ENCODE measurements at places on chromosomes 3 and 15.

DNA sequence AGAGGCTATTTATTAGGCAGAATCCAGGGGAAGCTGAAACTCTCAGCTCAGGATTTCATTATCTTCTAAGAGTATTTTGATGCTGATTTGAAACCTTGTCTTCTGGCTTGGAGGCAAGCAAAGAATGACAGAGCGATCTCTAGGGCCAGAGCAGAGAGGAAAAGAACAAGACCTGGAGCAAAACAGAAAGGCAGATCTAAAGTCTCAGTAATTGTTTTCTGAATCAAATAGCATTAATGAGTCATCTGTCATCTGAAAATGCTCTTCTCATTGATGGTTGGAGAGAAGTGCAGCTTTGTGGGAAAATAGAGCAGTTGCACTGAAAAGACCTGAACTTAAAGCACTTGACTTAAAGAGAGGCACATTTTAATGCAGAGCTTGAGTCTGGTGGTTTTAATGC is 385.9 kb downstream of the RAP2B start:
- no peak for DNase-seq

GRCh38 chr3:131386429-131387165 is 5.0 kb downstream of the NUDT16 start:
- DNase-seq = no peak

GRCh38 chr3:46749129-46749528 is 31.5 kb upstream of the PRSS50 start:
- DNase-seq = no peak

GRCh38 chr3:99952306-99952705 is 134.6 kb downstream of the CMSS1 start:
- DNase-seq = no peak

DNA sequence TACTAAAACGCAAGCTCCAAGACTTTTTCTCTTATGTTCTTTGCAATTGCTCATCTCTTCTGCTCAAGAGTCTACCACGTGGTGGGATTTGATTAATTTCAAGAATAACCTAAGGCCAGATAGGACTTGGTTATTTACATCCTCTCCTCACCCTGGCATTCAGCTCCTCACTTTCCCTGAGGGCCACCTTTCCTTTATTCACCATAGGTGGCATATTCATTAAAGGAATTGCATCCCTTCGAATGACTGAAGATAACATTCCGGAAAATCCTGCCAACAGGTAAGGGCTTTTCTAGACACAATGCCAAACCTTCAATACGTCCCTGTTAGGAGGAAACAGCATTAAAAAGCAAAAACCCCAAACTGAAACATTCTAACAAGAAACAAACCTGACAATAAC is 220.0 kb upstream of the KBTBD8 start:
- no peak for DNase-seq

DNA sequence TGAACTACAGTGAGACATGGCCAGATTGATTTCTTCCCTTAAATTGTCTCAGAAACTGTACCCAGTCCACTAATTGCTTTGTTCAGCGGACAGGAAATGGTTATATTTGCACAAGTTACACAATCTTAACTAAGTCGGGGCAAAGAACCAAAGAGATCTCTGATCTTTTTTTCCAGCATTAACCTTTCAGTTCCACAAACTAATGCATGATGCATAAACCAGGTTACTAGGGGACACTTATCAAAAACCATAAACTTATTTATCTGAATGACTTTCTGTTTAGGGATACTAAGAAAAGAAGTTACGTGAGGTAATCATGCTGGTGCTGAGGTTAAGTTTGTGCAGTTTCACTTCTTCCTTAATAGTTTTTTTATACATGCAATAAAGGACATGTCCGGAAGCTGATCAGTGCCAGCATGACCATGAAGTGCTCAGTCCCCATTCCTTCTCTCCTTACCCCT is 22.4 kb downstream of the FNDC3B start:
- no peak for DNase-seq

- no peak for DNase-seq
These were observed 33.4 kb downstream of the CLDN1 start for GRCh38 chr3:190288836-190289235.

DNA sequence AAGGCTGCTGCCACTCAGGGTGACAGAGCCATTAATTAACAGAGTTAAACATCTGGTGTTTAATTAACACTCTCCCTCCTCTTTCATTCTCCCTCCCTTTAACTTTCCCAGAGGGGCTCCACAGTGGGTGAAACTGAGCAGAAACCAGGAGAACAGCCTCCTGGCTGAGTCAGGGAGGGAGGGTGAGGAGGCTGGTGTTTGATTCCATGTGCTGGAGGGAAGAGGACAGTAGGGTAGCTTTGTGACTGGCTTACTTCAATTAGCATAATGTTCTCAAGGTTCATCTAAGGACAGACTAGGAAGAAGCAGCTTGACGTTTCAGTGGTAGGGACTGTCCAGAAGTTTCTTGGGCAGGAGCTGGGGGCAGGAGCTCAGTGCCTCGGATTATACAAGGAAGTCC is 62.8 kb downstream of the SEMA5B start:
- DNase-seq = no peak

DNA sequence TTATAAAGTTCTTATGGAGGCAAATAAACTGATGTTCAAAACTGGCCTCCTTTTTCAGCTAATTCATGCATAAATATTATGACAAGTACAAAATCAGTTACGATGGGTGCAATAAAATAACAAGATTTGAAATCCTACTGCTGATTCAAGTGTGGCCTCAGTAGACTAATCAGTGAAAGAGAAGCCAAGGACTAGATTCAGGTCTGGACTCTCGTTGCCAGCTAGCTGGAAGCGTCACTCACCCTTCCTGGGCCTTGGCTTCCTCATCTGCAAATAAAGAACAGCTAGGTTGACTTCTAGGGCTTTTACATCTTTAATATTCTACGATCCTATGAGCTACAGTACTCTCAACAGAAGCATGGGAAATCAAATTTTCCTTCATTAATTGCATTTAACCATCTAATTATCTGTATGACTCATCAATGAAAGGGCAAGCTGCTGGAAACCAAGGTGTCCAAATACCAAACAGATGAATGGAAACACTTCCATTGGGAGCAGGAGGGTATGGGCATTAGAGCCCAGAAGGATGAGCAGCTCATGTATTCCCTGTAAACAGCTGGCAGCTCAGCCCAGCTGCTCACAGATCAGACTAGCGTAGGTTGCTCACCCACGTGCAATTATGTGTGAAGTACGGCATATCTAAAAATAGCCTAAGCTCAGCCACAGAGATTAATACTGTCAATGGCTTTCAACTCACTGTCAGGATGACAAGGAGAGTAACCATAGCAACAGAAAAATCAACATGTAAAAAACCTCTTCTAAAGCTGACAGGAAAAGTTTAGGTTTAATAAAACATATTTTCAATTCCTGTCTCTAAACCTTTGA is 294.8 kb downstream of the PLCL2 start:
- DNase-seq = no peak

DNA sequence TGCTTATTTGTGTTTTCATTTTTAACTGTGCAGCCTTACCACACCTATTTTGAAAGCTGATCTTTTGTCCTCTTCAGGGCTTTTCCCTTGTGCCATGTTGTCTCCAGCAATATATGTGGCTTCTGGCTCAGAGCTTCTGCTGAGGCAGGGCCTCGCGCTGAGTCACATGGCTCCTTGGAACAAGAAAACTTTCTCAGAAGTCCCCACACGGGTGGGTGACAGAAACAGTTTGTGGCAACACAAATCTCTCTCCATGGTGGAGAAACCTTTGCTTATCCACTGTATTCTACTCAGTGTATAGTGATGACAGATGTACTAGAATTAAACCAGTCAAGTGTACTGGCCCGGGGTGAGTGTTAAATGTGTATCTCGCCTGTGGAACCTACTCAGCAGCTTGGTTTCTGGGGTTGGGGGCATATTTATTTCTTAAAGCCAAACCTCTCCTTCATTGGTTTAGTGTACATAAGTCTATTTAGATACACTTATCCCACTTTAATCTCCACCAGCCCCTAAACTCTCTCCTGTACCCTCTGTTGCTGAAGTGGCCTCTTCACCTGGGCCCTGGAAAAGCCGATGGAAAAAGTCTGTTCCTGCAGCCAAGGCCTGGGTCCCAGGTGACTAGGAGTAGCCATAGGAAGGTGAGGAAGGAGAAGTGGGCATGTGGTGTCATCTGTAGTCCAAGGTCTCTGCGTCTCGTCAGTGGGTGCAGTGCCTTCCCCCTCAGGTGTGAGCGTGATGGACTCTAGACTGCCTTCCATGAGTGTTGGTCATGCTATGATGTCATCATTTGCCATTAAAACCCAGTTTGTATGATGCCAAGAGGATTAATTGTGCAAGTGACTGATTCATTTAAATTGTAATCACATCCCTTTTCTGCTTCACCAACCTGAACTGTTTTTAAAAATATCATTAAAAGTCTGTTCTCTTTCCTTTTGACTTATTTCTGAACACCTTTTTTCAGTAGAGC is 3.2 kb upstream of the FBXL22 start:
- no peak for DNase-seq

- DNase-seq = no peak
These were observed 119.1 kb downstream of the ADCY5 start for GRCh38 chr3:123329636-123330340.

- no peak for DNase-seq
These were observed 5.0 kb downstream of the MASP1 start for GRCh38 chr3:187286467-187287059.

GRCh38 chr15:75123395-75123794 is 78.3 kb upstream of the C15orf39 start:
- DNase-seq = no peak

DNA sequence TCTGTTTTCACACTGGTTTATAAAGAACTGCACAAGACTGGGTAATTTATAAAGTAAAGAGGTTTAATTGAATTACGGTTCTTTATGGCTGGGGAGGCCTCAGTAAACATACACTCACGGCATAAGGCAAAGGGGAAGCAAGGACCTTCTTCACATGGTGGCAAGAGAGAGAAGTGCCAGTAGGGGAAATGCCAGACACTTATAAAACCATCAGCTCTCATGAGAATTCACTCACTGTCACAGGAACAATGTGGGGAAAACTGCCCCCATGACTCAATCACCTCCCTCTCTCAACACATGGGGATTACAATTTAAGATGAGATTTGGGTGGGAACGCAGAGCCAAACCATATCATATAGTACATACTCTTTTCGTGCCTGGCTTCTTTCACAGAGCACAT is 42.4 kb downstream of the MAP2K1 start:
- DNase-seq = no peak

- no peak for DNase-seq
These were observed 1241.5 kb upstream of the GBE1 start for GRCh38 chr3:83002869-83003445.

- DNase-seq = no peak
These were observed 72.4 kb downstream of the CRYGS start for GRCh38 chr3:186471771-186472170.

GRCh38 chr15:68353421-68354135 is 76.0 kb downstream of the FEM1B start:
- DNase-seq = no peak

DNA sequence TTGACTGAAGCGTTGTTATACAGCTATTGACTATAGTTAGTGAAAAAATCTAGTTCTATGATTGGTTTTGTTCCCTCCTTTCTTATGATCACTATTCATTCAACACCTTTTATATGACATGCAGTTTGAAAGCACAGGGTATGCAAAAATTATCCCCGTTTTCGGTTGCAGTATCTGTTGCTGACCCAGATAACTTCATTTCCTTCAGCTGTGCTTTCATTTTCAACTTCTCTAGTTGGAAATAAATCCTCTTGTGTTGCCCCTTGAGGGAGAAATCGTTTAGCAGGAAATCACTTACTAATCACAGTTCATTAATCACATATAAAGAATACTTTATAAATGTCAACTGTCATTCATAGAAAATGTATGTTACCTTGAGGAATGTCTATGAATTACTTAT is 55.1 kb downstream of the MBNL1 start:
- DNase-seq = no peak

DNA sequence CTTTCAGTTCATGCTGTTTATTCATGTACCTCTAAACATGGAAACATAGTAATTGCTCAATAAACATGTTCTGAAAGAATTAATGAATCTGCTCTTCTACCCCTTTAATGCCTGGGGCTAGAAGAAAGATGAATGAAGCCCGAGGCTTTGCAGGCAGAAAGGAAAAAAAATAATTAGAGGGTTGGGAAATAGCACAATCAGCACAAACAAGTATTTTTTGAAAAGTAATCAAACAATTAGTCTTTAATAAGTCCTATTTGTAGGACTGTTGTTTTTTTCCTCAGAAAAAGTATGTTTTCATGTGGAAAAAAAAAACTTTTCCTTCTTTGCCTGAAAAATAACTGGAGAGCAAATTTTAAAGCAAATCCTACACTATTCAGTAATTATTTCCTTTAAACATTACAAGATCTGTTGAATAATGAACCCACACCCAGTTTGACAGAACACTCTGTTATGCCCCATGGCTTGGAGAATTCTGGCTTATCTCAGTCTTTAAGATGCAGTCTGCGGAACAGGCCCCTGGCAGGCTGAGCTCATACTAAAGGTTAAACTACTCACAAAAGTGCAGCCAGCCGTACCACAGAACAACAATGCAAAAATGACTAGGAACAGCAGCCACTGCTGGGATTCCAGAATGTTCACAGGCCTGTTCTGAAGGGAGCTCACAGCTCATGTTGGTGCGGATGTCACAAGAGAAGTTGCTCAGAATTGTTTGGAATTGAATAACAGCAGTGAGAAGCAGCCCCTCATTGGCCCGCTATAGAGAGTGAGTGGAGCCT is 79.2 kb downstream of the ABI3BP start:
- DNase-seq = no peak

DNA sequence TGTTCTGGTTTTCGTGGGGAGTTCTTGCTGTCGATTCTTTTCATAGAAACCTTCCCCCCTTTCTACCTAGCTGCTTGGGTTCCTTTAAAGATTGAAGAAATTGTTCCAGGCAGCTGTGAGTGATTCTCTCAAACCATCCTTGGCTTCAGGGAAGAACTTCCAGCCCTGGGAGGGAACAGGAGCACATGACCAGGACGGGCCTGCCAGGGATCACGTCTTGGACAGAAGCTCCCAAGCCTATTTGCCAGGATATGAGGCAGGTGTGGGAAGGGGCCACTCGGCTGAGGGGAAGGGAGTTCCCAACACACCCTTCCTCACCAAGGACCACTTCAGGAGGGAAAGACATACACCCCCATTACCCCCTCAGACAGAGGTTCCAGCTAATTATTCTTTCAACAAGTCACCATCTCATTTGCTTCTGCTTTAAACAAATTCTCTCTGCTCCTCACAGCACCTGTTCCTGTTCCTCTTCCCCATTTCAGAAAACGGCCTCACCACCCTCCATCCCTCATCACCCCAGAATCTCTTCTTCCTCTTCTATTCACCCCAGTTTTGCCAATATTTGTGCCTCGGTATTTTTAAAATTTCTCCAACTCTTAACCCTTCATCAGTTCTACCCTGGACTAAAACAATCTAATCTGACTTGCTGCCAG is 62.5 kb downstream of the WHAMM start:
- DNase-seq = no peak

- no peak for DNase-seq
These were observed at the start of gene WDR5B for GRCh38 chr3:122415762-122416654. Gene WDR5B (minus strand): TSS chr3:122416062. CDS start chr3:122415528, 534 bp downstream.

- DNase-seq = no peak
These were observed 4.6 kb downstream of the TSC22D2 start for GRCh38 chr3:150412561-150413231.

DNA sequence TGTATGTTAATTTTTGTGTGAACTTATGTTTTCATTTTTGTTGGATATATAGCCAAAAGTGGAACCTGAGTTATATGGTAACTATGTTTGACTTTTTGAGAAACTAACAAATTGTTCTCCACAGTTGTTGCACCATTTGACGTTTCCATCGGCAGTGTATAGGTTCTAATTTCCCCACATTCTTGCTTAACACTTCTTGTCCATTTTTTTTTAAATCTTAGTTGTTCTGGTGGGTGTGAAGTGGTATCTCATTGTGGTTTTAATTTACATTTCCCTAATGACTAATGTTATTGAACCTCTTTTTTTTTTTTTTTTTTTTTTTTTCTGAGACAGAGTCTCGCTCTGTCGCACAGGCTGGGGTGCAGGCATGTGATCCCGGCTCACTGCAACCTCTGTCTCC is 8.0 kb downstream of the NISCH start:
- no peak for DNase-seq
